ENCODE measurements at places on chromosomes 4 and X.

GRCh38 chrX:101415180-101416145 is 7.4 kb downstream of the HNRNPH2 start:
- no peak for DNase-seq

DNA sequence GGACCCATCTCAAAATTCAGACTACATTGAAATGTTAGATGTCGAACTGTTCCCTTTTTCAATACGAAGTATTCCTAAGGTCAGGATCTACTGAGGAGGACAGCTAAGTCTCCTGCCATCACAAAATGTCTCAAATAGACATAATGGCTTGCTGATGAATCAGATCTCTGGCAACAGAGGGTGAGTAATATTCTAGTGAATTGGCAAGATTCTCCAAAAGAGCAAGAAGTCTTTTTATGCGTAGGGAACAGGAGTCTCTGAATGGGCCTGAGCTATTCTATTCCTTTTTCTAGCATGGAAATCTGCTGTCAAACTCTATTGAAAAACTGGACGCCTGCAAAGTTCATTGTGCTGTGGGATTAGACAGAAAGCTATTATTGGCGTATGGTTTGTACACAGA is 145.4 kb downstream of the FNIP2 start:
- no peak for DNase-seq

- no peak for DNase-seq
Observed at GRCh38 chr4:24662542-24662941, 78.2 kb upstream of the DHX15 start.

GRCh38 chr4:82799006-82799881 is 648 bp upstream of the SCD5 start:
- DNase-seq = no peak

- no peak for DNase-seq
Observed at GRCh38 chr4:81136161-81136905, 78.7 kb downstream of the PRKG2 start.

- DNase-seq = no peak
Observed at GRCh38 chr4:52592287-52592686, 66.8 kb downstream of the USP46 start.

- no peak for DNase-seq
Observed at GRCh38 chr4:96356591-96357370, 516.9 kb downstream of the PDHA2 start.
